RPMI8226 (cell line): ENCODE measurements at places on chromosomes 16 and 17.

DNA sequence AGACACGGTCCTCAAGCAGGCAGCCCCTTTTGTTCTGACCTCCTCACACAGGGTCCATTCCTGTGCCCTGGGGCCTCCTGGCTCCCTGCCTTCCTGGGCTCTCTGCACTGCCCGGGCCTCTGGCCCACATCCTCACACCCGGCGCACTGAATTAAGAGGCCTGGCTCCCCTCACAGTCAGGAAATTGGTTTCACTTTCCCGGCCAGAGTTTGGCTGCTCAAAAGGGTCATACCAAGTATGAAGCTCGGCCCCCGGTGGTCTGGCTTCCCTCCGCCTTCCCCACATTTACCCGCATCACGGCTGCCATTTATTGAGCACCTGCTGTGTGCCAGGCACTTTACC lies 220.0 kb downstream of the NTN1 start:
- DNase-seq, result no peak

GRCh38 chr17:40472733-40473452 lies 28.5 kb downstream of the TNS4 start:
- no peak for DNase-seq

GRCh38 chr17:30391534-30391933 lies 12.8 kb downstream of the CPD start:
- no peak for DNase-seq

DNA sequence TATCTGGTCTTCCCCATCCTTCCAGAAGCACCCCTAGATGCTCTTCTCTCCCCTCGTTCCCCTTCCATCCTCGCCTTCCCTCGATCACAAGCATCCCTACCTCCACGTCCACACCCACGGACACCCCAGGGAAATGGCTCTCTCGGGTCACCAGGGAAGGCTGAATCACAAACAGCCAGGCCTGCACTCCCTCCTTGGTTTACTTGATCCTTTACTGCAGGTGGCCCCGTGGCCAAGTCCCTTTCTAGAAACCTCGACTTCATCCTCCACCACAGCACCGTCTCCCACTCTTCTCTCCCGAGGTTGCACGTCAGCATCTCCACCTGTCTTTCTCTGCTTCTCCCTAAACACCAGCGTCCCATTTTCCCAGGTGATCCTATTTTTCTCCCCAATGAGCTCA lies 6.5 kb upstream of the RBFOX3 start:
- DNase-seq, result no peak

DNA sequence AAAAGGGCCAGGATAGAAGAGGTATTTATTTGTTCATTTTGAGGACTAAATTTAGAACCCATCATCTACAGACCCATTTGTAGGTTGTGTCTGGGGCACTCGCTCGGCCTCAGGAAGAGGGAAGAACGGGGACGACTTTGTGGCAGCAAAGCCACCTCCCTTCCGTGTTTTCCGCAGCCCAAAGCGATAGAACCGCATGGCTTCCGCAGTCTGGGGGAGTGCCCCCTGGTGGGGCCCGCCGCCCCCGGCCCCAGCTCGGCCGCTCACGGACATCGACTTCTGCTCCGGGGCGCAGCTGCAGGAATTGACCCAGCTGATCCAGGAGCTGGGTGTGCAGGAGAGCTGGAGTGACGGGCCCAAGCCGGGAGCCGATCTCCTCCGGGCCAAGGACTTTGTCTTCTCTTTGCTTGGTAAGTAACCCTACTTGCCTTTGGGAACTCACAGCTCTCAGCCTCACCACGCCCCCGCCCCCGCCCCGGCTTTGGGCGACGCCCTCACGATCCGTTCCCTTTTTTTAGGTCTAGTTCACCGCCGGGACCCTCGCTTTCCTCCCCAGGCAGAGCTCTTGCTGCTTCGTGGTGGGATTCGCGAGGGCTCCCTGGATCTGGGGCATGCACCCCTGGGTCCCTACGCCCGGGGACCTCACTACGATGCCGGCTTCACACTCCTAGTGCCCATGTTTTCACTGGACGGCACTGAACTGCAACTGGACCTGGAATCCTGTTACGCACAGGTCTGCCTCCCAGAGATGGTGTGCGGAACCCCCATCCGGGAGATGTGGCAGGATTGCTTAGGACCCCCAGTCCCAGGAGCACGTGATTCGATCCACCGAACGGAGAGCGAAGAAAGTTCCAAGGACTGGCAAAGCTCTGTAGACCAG lies 681 bp downstream of the TMEM102 start:
- DNase-seq, result no peak

DNA sequence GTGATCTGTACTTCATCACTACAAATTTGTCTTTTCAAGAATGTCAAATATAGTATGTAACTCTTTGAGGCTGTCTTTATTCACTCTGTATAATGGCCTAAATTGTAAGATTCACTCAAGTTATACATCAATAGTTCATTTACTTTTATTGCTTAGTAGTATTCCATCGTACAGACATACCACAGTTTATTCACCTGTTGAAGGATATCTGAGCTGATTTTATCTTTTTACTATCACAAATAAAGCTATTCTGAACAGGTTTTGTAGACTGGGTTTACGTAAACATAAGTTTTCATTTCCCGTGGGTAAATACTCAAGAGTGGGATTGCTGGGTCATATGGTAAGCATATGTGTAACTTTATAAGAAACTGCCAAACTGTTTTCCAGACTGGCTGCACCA lies 18.6 kb downstream of the PSMD12 start:
- no peak for DNase-seq

GRCh38 chr16:86616906-86617305 lies 38.6 kb downstream of the FOXL1 start:
- no peak for DNase-seq

- DNase-seq, result no peak
Measured at GRCh38 chr17:53217311-53217710, 605.4 kb upstream of the KIF2B start.

- no peak for DNase-seq
Measured at GRCh38 chr17:6104956-6105648, 34.9 kb downstream of the WSCD1 start.

GRCh38 chr17:42127414-42127813 lies 4.8 kb downstream of the HSPB9 start:
- no peak for DNase-seq

- DNase-seq, result no peak
Measured at GRCh38 chr17:45867702-45868101, 23.0 kb downstream of the SPPL2C start.

- DNase-seq, result no peak
Measured at GRCh38 chr17:18021372-18021771, 17.6 kb downstream of the ATPAF2 start.

GRCh38 chr17:57957886-57958285 lies 2.7 kb upstream of the CUEDC1 start:
- no peak for DNase-seq
